ENCODE measurements at places on chromosomes 12 and 14. TPM values are rescaled to one million over a fixed set of nuclear protein-coding genes. Genes with fewer than 3 reads are reported as not detected.

DNA sequence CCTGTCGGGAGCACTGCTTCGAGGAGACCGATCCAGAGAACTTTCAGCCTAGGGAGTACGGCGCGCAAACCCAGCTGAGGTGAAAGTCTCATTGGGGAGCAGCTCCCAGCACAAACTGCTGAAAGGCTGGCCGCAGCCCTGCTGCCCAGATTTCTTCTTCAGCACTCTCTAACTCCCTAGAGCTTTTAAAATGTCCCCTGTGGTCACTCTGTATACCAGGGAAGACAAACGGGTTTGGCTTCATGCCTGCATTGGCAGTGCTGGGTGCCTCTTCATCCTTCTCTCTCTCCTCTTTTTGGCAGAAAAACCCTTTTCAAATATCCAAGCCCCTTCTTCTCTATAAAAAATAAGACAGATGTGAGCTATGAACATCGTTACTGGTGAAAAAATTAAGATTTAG lies 34.9 kb downstream of the BBS10 start:
- DNase-seq: no peak

- DNase-seq: no peak
These were observed 145.8 kb downstream of the TSPAN9 start for GRCh38 chr12:3222979-3223378.

GRCh38 chr14:90355540-90356518 lies 24.1 kb upstream of the NRDE2 start:
- no peak for DNase-seq

GRCh38 chr14:23409475-23409874 lies 1.4 kb upstream of the MYH6 start:
- no peak for DNase-seq

DNA sequence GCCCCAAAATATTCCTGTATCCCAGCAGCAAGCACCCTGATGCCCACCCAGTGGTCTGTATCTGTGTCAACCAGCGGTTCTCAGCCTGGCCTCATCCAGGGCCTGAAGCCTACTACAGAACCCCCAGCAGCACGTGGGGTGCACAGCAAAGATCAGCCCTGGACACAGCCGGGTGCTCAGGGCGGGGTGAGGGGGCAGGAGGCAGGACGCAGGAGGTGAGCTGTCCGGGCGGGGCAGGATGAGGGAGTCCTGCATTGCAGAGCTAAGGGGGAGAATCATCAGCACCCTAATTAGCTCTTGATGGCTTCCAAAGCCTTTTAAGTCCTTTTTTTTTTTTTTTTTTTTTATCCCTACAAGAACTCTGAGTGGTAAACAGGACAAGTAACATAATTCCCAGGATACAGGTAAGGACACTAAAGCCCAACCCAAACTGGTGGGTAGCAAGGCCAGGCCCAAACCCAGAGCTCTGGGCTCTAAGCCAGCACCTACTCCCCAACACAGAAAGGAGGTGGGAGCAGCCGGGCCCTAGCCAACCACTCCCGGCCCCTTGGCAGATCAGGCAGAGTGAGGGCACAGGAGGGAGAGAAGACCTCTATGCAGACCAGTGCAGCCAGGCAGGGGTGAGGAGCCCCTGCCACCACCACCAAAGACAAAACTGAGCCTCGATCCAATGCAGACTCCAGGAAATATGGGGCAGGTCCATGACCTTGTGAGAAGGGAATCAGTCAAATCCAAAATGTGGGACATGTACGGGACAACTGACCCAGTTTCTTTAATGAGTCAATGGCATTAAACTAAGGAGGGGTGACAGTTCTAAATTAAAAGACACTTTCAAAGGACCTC lies 32.3 kb upstream of the EIF5 start:
- DNase-seq: no peak

DNA sequence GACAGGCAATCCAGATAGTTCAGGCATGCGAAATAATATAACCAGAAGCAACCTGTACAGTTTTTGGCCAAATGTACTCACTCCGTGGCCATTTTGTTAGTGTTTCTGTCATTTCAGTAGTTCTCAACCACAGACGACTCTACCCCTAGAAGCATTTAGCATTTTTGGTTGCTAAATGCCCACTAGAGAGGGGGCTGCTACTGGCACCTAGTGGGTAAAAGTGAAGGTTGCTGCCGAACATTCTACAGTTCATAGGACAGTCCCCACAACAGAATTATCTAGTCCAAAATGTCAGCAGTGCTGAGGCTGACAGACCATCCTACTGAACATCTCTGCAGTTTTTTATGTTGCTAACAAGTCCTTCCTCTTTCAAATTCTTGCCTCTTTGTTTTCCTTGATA lies 107.4 kb downstream of the TSHR start:
- no peak for DNase-seq

DNA sequence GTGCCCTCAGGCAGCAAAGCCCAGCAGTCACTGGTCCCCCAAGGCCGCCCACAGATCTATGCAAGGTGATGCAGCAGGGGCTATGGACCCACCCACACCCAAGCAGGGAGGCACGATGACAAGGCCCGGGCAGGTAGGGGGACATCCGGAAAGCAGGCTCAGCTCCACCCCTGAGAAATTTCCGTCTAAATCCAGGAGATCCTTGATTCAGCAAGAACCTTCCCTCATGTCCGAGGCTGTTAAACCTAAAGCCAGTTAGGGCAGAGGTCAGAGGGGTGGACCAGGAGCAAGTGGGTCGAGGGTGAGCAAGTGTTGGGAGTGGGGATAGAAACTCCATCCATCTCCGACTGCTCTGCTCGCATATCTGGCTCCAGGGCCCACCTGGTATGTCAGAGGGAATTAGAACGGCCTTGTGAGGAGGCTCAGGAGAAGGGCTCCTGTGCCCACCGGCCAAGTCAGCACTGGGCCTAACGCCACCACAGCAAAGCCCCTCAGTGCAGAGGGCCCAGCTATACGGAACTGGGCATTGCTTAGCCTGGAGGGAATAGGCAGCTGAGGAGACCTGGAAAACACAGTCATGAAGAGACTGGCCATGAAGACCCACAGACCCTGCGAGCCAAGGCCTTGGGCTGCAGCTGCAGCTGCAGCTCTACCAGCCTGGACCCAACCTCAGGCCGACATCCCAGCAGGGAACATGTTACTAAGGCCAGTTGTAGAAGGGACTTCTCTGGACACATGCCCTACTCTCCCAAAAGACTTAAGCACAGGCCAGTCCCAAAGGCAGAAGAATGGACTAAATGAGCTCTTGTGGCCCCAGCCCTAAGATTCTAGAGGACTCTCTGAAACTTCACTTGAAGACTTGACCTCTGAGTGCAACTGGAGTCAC lies 34.3 kb downstream of the DAD1 start:
- DNase-seq: no peak

SERPINA10 gene
- not detected for total RNA-seq

GRCh38 chr12:52381206-52381605 lies 4.2 kb downstream of the KRT84 start:
- no peak for DNase-seq

SLC5A8 gene
- not detected for total RNA-seq

GDF3 gene
- total RNA-seq: not detected

DNA sequence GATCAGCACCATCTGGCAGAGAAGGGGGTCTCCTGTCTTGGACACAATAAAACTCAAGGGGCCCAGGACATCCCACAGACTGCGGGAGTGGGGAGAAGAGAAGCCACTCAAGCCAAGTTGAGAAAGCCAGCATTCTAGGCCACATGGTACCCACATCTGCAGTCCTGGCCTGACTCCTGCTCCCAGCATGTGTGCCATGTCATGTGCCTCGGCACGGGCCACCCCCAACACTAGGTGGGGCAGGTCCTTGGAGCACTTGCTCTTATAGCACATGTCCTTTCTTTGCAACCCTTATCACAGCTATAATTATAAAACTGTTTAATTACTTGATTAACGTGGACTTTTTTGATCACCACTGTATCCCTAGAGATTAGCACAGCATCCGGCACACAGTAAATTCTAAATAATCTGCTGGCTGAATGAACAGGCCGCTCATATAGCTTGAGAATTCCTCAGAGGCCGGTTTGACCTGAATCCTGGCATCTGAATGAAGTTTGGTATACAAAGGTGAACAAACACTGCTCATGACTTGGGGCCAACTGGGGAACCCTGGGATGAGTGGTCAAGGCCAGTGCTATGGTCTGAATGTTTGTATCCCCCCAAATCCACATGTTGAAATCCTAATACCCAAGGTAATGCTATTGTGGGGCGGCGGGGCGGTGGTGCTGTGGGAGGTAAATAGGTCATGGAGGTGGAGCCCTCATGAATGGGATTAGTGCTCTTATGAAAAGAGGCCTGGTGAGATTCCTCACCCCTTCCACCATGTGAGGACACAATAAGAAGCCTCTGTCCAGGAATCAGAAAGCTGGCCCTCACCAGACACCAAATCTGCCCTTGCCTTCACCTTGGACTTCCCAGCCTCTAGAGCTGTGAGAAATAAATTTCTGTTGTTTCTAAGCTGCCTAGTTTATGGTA lies 6.6 kb downstream of the NCKAP5L start:
- DNase-seq: no peak

GRCh38 chr12:116336542-116337065 lies 59.1 kb upstream of the MED13L start:
- DNase-seq: peak; percentile 81

GRCh38 chr12:46499901-46500300 lies 127.3 kb upstream of the SLC38A2 start:
- no peak for DNase-seq

DNA sequence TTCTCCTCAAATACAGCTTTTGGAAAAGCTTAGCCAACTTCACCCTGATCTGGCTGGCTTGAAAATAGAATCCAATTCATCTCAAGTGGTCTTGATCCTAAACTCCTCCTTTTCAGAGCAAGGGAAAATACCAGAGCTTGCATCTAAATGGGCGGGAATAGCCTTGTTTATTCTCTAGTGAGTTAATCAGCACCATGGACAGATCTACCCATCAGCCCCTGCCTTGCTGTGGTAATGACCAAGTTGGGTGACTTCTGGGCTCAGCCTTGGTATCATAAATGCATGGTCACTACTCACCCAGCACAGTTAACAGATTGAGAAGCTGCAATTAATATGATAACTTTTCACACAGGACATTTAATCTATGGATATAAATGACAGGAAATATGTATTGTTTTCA lies 196.6 kb downstream of the GLT1D1 start:
- no peak for DNase-seq

TPH2 gene
- not detected for total RNA-seq

- DNase-seq: no peak
These were observed 889.1 kb downstream of the AACS start for GRCh38 chr12:125954362-125954761.

- DNase-seq: no peak
These were observed 74.4 kb upstream of the PAWR start for GRCh38 chr12:79765157-79765556.

- no peak for DNase-seq
These were observed 165.5 kb upstream of the NOS1 start for GRCh38 chr12:117526757-117527478.

ITGA7 gene
- total RNA-seq: 1.3 TPM

Data from fibroblast of villous mesenchyme (primary cell).